ENCODE measurements at places on chromosomes 13 and 19.

DNA sequence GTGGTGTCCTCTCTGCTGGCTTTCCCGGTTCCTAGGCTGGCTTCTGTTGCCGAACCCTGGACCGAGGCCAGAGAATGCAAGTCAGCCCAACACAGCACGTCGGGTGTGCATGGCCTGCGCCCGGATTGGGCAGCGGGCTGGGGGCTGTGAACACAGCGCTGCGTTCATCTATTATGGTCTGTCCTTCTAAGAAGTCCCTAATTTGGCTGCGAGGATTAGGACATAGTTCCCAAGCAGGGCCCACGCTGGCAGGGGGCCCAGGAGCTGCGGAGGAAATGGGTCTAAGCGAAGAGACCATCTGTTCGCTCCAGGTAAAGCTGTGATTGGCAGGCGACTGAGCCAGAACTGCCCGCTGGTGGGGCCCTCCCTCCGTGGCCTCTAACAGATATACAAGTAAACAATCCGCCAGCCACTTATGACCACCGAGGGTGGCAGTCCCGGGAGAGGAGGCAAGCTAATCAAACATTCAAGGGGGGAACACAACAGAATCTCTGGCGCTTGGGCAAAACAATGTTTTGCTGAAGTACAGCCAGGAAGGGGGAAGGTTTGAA, 6.0 kb downstream of the SYCE2 start:
- peak; percentile 76 for ATAC-seq

DNA sequence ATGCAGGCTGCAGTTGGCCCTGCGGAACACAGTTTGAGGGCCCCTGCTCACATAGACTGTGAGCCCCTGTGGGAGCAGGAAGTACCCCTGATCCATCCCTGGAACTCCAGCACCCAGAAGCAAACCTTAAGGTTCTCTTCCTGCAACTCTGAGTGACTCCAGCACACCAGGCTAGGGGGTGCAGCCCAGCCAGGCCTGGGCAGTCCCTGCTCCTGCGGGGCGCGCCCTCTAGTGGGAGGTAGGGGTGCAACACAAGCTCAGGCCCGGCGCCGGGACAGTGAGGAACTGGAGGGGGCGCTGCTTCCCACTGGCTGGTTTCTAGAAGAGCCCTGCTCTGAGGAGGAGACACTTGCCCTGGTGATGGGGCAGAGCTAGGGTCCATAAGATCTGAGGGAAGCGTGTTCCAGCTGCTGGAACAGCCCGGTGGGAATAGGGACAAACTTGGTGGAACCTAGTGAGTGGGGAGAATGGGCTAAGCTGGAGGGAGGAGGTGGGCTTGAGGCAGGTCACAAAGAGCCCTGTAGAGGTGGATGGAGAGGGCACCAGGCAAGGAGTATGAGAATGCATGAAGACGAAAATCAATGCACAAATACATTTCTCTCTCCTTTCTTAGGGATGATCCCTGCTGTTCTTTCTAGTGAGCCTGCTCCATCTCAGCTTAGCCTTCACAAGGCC, 5.0 kb downstream of the ZSCAN5A start:
- peak; percentile 78 for ATAC-seq

DNA sequence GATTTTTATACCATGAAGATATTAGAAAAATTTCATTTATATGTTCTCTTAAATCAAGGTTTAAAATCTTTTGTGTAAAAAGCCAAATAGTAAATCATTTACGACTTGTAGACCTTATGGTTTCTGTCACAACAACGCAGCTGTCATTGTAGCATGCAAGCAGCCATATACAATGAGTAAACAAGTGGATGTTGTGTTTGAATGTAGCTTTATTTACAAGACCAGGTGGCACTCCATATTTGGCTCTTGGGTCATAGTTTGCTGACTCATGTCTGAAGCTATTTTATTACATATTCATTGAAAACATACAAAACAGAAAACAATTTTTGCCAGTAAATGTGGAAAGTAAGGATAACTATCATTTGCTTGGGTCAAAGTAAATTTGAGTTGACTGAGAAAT, 930.8 kb downstream of the SLITRK5 start:
- no peak for ATAC-seq

- no peak for ATAC-seq
Observed at GRCh38 chr19:295687-296370, 4.6 kb upstream of the PLPP2 start.

- ATAC-seq, result no peak
Observed at GRCh38 chr13:72181661-72182060, 314.7 kb upstream of the DACH1 start.

DNA sequence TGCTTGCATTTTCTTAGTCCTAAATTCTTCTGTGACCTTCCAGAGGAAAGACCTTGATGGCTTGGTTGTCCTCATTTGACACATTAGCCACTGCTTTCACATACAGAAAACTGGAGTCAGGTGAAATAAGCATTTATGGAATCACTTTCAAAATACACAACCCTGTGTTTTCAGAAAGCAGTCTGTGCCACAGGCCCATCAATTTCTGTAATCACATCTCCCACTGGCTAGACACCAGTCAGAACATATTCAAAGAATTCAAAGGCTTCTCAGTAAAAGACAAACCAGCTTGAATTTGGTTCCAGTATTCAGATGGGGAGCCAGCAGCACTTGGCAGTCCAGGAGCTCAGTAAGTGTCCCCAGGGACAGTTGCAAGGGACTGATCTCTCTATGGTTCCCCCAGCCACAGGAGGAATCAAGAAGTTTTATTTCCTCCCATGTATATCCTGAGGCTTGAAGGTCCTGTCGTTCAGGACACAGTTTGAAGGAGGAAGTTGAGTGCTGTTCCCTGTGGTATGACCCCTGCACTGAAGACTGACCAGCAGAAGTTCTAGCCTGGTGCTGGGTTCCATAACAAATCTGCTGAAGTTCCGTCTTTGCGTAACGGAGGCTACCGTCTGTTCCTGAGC, 214.3 kb downstream of the FOXO1 start:
- ATAC-seq, result no peak

- no peak for ATAC-seq
Observed at GRCh38 chr13:112775791-112776279, 86.0 kb downstream of the ATP11A start.

- ATAC-seq, result no peak
Observed at GRCh38 chr19:29143183-29143582, 69.8 kb downstream of the UQCRFS1 start.

DNA sequence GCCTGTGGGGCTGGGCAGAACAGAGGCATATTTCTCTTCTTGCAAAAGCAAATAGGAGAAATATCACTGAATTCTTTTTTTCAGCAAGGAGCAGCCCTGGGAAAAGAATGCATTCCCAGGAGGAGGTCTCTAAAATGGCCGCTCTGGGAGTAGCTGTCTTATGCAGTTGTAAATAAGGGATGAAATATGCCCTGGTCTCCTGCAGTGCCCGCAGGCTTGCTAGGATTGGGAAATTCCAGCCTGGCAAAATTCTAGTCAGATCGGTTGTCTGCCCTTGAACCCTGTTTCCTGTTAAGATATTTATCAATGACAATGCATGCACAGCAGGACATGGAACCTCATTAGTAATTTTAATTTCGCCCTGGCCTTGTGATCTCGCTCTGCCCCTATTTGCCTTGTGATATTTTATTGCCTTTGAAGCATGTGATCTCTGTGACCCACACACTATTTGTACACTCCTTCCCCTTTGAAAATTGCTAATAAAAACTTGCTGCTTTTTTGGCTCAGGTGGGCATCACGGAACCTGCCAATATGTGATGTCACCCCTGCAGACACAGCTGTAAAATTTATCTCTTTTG, 1993.2 kb downstream of the PCDH9 start:
- no peak for ATAC-seq

DNA sequence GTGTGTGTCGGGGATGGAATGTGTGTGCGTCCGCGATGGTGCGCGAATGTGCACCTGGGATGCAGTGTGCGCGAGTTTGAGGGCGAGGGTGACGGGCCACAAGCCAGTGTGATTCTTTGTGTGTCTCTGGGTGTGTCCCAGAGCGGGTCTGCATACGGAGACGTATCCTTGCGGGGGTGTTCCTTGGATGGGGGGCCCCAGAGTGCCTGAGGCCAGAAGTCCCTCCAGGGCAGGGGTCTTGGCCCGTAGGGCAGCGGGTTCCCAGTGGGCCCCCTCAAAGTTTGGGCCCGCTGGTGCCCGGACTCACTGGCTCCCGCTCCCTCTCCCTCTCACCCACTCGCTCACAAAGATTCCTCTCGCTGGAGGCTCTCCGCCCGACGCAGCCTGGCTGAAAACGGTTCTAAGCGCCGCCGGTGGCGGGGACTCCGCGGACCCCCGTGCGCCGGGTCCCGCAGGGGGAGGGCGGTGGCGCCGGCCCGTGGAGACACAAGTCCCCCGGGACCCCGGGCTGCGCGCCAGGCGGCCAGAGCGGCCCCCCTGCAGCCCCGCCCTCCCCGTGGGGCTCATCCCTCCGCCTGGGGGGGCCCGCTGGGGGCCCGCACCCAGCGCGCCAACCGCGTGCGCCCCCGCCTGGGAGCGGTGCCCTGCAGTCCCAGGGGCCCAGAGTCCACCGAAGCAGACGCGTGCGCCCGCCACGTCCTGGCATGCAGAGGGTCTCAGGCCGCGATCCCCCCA, 886 bp downstream of the CRLF1 start:
- no peak for ATAC-seq

DNA sequence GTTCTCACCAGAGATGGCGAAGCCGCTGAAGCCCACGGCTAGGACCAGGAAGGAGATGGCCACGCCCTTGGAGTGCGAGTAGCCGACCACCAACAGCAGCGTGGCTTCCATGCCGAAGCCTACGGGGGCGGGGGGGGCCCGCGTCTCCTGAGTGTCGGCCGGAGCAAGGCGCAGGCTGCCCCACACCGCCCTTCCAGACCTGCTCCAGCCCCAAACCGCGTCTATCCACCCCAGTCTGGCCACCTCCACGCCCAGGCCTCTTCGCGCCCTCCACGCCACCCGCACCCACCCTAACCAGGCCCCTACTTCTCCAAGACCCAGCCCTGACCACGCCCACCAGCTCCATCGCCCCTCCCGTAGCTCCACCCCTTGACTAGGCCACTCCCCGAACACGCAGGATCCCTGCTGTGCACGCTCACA, 6.2 kb downstream of the GFY start:
- no peak for ATAC-seq

GRCh38 chr13:97067017-97067895, 73.0 kb upstream of the OXGR1 start:
- no peak for ATAC-seq

GRCh38 chr19:39401549-39402345, 4.9 kb upstream of the ZFP36 start:
- peak; percentile 27 for ATAC-seq

- no peak for ATAC-seq
Observed at GRCh38 chr19:13823901-13824300, 28.7 kb downstream of the ZSWIM4 start.

GRCh38 chr13:105307776-105308175, 1227.7 kb downstream of the EFNB2 start:
- no peak for ATAC-seq

DNA sequence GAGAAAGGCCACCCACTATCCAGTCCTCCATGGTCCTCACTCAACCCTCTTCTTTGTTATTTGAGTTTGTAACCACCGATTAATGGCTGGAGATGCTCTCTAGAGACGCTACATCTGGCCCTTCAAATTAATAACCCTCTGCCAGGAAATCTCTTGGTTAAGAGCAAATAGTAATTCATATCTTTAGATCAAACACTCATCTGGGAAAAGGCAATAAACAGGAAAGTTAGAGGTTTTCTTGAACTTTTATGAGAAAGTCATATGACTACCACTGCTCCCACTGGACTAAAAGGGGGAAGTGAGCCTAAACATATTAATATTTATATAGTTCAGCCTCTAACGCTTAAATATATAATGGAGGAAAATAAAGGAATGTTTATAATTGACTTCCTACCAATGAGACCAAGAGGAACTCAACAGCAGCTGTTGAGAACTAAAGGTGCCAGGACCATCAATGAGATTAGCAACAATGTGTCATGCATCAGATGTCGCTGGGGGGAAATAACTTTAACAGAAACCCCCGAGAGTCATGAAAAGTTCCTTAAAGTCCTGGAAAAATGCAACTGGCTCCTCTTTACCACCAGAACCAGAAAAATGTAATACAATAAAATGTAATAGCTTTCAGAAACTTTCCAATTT, 2.7 kb downstream of the TBC1D4 start:
- ATAC-seq, result no peak

- ATAC-seq, result peak; percentile 24
Observed at GRCh38 chr19:19120308-19121231, 17.7 kb downstream of the TMEM161A start.

- peak; percentile 61 for ATAC-seq
Observed at GRCh38 chr19:16841391-16841926, 12.3 kb downstream of the SIN3B start.

- peak; percentile 68 for ATAC-seq
Observed at GRCh38 chr19:34676697-34677385, at the start of gene SCGB2B2. Gene SCGB2B2 (minus strand): TSS chr19:34677159. CDS start chr19:34594563, 82,596 bp downstream.

DNA sequence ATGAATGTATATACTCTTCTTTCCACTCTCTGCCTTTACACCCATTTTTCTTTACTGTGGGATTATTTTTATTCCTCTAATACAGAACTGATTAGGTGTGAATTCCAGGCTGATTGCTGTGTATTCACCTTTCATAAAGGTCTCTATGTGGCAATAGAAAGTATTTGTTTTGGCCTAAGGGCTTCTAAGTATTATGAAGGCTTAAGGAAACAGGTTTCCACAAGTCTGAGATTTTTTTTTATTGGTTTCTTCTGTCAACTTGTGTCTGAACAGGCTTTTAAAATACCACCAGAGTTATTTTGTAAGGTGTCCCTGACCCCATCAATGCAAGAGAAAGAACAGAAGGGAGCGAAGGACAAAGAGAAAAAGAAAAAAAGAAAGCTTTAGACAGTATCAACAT, 1102.0 kb upstream of the SPRY2 start:
- ATAC-seq, result peak; percentile 81

All from esophagus mucosa (tissue), 1 donor.